Activated effector memory CD4-positive, alpha-beta T cell treated with anti-CD3 and anti-CD28 coated beads, Interleukin-2, amount 50 U/mL, for 16 hours (primary cell): ENCODE measurements at places on chromosomes 4 and X.

GRCh38 chrX:124502599-124502998 lies 156.2 kb downstream of the SH2D1A start:
- DNase-seq = no peak

GRCh38 chr4:3639613-3640586 lies 107.7 kb upstream of the LRPAP1 start:
- no peak for DNase-seq

- no peak for DNase-seq
These were observed 391.2 kb upstream of the ADGRL3 start for GRCh38 chr4:60808726-60809485.

DNA sequence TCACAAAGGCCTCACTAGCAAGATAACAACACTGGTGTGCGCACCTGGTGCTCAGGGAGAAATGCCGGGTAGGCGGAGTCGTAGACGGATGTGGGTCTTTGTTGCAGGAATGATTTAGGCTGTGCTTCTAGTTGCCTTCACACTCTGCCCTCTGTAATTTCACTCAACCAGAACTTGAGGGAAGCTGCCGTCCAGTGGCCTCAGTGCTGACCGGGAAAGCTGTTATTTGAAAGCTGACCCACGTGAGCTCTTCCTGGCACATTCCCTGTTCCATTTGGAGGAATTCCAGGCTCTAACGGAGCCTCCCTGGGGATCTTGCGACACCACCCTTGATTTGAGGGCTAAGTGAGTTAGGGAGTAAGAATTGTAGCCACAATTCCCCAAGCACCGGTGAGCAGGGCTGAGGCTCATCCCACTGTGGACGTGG lies 15.9 kb downstream of the SH3TC1 start:
- DNase-seq = no peak

GRCh38 chr4:5422195-5422594 lies 286.2 kb downstream of the EVC2 start:
- DNase-seq = no peak

DNA sequence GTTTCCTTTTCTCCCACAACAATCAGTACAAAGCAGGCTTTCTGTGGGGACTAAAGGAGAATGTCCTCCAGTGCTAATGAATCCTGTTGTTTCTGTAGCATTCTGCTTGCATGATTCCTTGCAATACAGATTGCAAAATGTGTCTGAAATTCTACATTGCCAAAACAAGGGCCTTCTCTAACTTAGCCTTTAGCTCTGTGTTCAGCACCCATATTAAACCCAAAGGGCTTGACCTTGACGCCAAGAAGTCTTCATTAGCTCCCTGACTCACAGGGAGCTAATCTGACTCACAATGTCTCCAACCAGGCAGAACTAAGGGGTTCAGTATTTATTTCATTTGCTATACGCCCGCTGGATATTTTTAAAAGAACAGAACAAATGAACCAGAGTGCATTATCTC lies 241.4 kb upstream of the CLNK start:
- DNase-seq = no peak

GRCh38 chr4:43282534-43282933 lies 390.0 kb downstream of the GRXCR1 start:
- no peak for DNase-seq

- no peak for DNase-seq
These were observed 11.4 kb upstream of the TAPT1 start for GRCh38 chr4:16237715-16238114.

DNA sequence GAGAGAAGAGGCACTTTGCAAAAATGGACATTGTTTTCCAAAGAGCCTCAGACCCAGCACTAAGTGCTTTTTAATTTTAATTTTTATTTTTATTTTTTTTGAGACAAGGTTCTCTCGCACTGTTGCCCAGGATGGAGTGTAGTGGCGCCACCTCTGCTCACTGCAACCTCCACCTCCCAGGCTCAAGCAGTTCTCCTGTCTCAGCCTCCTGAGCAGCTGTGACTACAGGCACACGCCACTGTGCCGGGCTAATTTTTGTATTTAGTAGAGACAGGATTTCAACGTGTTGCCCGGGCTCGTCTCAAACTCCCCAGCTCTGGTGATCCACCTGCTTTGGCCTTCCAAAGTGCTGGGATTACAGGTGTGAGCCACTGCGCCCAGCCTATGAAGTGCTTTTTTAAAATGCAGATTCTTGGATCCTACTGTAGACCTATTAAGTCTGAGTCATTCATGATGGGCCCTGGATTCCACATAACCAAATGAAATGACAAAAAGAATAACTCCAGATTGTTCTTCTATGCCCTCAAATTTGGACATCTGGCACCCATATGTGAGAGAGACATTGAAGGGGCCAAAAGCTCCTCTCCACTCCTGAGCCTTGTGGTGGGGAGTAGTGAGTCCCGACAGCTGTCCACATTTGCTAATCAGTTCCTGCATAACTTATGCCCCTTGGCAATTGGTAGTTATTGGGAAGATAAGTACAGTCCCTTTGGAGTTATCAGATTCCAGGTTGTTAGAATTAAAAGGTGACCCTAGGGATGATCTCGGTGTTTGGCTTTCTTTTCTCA lies 3.6 kb downstream of the NOCT start:
- no peak for DNase-seq

- DNase-seq = no peak
These were observed 102.4 kb upstream of the DCAF12L1 start for GRCh38 chrX:126655061-126655460.

- DNase-seq = no peak
These were observed 64.6 kb downstream of the ANAPC4 start for GRCh38 chr4:25441519-25442117.

GRCh38 chr4:55553441-55554201 lies 6.9 kb upstream of the CLOCK start:
- DNase-seq = no peak

GRCh38 chrX:74540635-74541249 lies 73.7 kb downstream of the RLIM start:
- DNase-seq = no peak

DNA sequence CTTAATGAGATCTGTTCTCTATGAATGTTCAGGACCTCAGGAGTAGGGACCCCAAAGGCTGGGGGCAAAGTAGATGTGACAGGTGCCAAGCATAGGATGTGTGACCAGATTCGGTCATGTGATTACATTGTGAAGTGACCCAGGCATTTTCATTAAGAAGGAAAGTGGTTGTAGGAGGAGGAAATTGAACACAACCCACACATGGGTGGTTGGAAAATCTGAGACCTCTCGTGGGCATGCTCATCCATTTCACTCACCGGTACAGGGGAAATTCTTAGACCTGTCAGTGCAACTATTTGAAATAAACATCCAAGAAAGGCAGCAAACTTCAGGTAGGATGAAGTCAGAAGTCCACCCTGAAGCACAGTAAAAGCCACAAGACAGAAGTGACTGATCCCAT lies 43.5 kb upstream of the CD99 start:
- no peak for DNase-seq

- no peak for DNase-seq
These were observed 215.3 kb downstream of the HS6ST2 start for GRCh38 chrX:132743086-132743485.
